Astrocyte (in vitro differentiated cells and primary cell): ENCODE measurements at places on chromosomes 5 and 9. TPM values are rescaled to one million over a fixed set of nuclear protein-coding genes. Genes with fewer than 3 reads are reported as not detected.

DNA sequence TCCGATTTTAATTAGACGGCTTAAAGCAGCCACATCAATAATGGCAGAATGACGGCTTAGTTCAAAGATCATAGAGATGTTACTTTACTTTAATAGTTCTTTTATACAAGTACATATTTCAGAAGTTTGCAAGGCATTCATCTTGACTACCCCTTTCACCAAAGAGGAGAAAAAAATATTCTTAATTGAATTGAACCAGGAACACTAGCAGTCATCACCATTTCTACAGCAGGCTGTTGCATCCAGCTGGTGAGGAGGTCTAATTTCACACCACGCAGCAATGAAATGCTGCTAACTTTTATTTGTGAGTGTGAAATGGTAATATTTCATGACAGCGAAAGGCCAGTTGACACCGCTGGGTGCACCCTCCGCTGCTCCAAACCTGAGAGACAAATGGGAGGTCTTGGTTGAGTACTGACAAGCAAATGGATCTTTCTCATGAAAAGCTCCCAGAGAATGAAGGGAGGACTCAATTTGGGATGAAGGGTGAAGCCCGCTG is 322.2 kb downstream of the GLIS3 start:
- no peak for DNase-seq
- H3K36me3 ChIP-seq: no peaks in the 10 kb centered on the region
- no peak overlapping the region for H3K4me3 ChIP-seq
- H3K27me3 ChIP-seq: no peaks in the 10 kb centered on the region
- no peak overlapping the region for H3K27ac ChIP-seq
- peaks cover 11% of the 10 kb centered on the region for H3K4me1 ChIP-seq

DNA sequence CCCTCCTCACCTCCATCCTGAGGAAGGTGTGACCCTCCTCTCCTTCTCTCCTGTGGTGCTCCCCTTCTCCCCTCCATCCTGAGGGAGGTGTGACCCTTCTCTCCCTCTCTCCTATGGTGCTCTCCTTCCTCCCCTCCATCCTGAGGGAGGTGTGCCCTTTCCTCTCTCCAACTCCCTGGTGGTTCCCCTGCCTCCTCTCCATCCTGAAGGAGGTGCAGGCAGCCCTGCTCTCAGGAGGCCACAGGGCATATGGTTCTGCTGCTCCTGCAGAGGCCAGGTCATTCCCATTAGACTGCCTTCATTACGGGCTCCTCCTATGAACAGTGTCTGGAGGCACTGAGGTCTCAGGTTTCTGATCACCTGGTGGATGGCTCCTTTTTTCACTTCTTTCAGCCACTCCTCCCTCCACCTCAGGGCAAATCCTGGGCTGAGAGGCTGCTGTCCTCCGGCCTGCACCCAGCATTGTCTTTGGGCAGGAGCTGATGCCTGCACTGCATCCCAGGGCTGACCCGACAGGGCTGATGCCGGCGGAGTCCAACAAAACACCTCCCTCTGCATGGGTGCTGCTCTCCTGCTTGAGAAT is 197.1 kb downstream of the MED10 start:
- no peak for DNase-seq
- no peak overlapping the region for H3K4me3 ChIP-seq
- H3K36me3 ChIP-seq: no peaks in the 10 kb centered on the region

DNA sequence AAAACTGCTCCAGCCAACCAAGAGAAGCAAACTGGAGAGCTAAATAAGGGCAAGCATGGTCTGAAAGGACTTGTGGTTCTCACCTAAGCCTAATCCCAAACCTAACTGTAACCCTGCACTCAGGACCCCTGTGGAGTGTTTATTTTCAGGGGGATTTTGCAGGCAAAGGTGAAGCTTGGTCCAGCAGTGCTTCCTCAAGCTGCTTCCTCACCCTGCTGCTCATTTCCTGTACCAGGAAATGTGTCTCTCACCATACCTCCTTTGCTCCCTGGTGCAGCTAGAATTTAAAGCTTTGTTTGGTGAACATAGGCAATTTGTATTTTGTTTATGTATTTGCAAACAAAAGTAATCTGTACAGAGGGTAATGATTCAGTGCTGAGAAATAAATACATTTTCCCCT is 50.2 kb downstream of the CARTPT start:
- H3K4me1 ChIP-seq: no peaks in the 10 kb centered on the region
- no peak overlapping the region for H3K4me3 ChIP-seq
- no peaks in the 10 kb centered on the region for H3K27me3 ChIP-seq
- H3K27ac ChIP-seq: no peak overlapping the region
- no peaks in the 10 kb centered on the region for H3K36me3 ChIP-seq

GRCh38 chr9:134812343-134812673 is 68.3 kb upstream of the FCN2 start:
- peak overlapping the region; percentile 95 for H3K27ac ChIP-seq
- no peaks in the 10 kb centered on the region for H3K27me3 ChIP-seq
- peaks cover 69% of the 10 kb centered on the region for H3K36me3 ChIP-seq
- no peak overlapping the region for H3K4me3 ChIP-seq

- no peak overlapping the region for H3K4me3 ChIP-seq
- DNase-seq: peak; percentile 16
- H3K36me3 ChIP-seq: no peaks in the 10 kb centered on the region
- no peaks in the 10 kb centered on the region for H3K27me3 ChIP-seq
These were observed 220.1 kb upstream of the MSX2 start for GRCh38 chr5:174504266-174504726.

- no peak overlapping the region for H3K27ac ChIP-seq
- no peak overlapping the region for H3K4me3 ChIP-seq
- DNase-seq: no peak
- H3K36me3 ChIP-seq: no peaks in the 10 kb centered on the region
- H3K27me3 ChIP-seq: no peaks in the 10 kb centered on the region
- no peaks in the 10 kb centered on the region for H3K4me1 ChIP-seq
These were observed 7.5 kb upstream of the PAM start for GRCh38 chr5:102747386-102748166.

- DNase-seq: no peak
- no peak overlapping the region for H3K4me3 ChIP-seq
- H3K27ac ChIP-seq: no peak overlapping the region
- no peaks in the 10 kb centered on the region for H3K36me3 ChIP-seq
These were observed 94.5 kb downstream of the F2RL2 start for GRCh38 chr5:76528547-76529331.

- H3K4me3 ChIP-seq: no peak overlapping the region
- peak; percentile 83 for DNase-seq
- H3K36me3 ChIP-seq: no peaks in the 10 kb centered on the region
- H3K27ac ChIP-seq: no peak overlapping the region
- H3K27me3 ChIP-seq: no peaks in the 10 kb centered on the region
- H3K4me1 ChIP-seq: no peaks in the 10 kb centered on the region
These were observed 262.5 kb downstream of the GOLPH3 start for GRCh38 chr5:31911291-31912265.

GRCh38 chr5:133052317-133053175 is 733 bp downstream of the HSPA4 start:
- H3K36me3 ChIP-seq: no peaks in the 10 kb centered on the region
- DNase-seq: peak; percentile 19
- peak overlapping the region; percentile 87 for H3K4me3 ChIP-seq
- no peaks in the 10 kb centered on the region for H3K27me3 ChIP-seq
- H3K27ac ChIP-seq: peak overlapping the region; percentile 98
- H3K4me1 ChIP-seq: peaks cover 13% of the 10 kb centered on the region

Gene NR5A1
- total RNA-seq: 0.26 TPM in 1 of 2 replicates, not detected in the other

Gene ANXA2R
- 0.50 and 0.77 TPM in 2 replicates for total RNA-seq

Gene BHMT2
- total RNA-seq: not detected in 2 replicates

Gene CKMT2
- 0.18 TPM in 1 of 2 replicates, not detected in the other for total RNA-seq

Gene CD72
- 1.8 and 2.4 TPM in 2 replicates for total RNA-seq

Gene TMEM232
- 1.4 and 1.7 TPM in 2 replicates for total RNA-seq

Gene GFPT2
- total RNA-seq: 14.6 and 19.0 TPM in 2 replicates

Gene SPINK13
- not detected in 2 replicates for total RNA-seq
